ENCODE measurements at places on chromosomes 1 and 21.

- DNase-seq: no peak
Observed at GRCh38 chr1:201944639-201945038, 1.7 kb downstream of the LMOD1 start.

DNA sequence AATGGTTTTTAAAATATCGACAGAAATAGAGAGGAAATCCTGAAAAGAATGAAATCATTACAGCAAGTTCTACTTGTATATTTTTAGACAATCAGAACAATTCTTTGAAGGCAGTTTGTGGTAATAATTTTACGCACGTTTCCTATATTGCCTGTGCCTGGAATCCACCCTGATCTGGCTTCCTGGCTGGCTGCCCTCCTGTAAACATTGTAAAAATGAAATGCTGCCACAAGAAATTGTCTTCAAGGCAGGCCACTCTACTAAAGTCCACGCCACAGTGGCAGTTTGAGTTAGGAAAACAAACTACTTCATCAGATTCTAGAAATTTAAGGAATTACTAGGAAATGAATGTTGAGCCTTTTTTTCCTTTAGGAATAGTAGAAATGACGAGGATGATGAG lies 454.5 kb upstream of the NR5A2 start:
- no peak for DNase-seq

DNA sequence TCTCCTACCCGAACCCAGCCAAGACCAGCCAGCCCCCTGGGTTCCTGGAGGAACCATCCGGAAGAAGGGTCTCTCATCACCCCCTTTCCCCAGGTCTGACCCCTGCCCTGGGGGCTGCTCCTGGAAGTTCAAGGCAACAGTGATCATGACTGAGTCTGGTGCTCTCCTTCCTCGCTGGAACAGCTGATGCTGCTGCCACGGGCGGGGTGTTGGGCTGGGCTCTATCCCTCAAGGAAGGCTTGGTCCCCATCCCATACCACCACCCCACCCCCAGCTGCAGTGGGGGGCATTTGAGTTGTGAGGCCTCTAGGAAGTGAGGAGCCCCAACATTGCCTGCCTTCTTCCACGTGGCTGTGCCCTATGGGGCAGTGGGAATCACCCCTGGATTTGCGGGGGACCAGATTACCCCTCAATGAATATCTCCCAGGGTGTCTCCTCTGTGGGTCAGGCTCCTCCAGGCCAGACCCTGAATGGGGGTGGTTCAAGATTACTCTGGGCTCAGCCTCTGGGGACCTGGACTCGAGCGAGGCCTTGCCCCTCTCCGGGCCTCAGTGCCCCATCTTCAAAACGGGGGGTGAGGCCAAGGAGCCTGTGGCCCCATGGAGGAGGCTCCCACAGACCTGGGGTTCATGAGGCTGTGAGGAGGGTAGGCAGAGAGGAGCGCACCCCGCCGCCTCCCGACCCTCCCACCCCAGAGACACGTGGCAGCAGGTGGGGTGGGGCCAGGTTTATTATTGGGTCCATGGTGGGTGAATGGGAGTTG lies 2.8 kb downstream of the MASP2 start:
- DNase-seq: no peak

DNA sequence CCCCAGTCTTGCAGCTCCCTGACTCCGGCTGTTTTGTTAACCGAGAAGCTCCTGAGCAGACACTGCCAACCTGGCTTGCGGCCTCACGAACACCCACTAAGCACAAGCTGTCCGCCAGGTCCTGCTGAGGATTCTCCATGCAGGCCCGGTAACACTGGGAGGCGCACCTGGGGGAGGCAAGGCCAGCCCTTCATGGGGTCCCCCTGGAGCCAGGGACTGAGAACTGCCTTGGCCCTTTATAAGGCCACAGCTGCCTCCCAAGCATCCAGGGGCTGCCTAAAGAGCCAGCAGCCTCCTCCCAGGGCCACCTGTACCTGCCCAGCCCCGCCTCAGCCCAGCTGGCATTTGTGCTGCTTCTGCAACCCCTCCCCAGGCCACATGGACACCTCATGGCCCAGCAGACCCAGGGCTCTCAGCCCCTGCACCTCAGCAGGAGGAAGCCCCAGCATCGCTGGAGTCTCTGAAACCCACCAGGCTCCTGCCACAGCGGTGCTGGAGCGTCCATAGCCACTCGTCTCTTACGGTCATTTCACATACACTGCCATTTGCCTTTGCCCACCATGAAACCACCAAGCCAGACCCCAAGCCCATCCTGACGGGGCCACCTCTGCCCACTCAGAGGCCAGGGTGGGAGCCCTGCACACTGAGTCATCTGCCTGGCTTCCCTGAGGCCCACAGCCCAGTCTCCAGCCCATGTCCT lies 82.5 kb downstream of the NPHP4 start:
- DNase-seq: no peak

- peak; percentile 51 for DNase-seq
Observed at GRCh38 chr1:112673592-112674439, 643 bp upstream of the MOV10 start.

GRCh38 chr1:227318853-227319607 lies 738 bp upstream of the CDC42BPA start:
- peak; percentile 35 for DNase-seq

DNA sequence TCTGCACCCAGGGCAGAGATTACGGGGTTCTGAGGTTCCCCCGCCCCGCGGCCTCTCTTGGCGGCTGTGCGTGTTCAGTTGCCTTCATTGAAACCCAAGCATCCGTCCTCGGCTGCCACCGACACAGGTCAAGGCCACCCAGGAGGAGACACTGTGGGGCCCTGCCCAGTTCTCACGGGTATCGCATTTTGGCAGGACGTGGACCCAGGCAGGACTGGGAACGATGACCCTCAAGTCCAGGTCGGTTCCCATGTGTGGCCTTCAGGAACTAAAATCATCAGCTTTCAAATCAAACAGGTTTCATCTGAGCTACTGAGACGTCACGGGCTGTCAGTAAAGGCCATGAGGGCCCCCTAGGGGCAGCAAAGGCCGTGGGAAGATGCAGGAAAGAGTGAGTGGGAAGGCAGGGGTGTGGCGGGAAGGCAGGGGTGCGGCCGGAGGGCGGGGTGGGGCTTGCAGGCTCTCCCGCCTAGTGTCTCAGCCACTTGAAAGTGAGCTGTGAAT lies 7.0 kb upstream of the C1orf174 start:
- peak; percentile 47 for DNase-seq

GRCh38 chr1:180227861-180228647 lies 2.0 kb upstream of the LHX4 start:
- no peak for DNase-seq

- no peak for DNase-seq
Observed at GRCh38 chr1:212229654-212230053, 55.6 kb upstream of the PPP2R5A start.

GRCh38 chr1:161138431-161138830 lies 6.0 kb upstream of the DEDD start:
- no peak for DNase-seq

GRCh38 chr1:153796786-153797659 lies 21.8 kb downstream of the SLC27A3 start:
- DNase-seq: peak; percentile 88

DNA sequence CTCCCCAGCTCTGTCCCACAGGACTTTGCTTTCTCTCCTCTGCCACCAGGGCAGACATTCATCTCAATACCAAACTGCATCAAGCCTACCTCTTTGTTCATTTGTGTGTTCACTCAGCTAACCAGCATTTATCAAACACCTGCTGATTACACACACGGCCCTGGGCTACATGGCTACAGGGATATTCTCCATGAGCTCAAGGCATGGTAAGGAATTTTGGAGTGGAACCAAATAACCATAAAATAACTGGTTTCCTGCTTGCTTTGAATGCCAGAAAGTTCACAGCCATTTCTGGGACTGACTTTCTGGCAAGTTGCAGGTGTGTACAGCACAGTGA lies 54.6 kb downstream of the LDLRAD2 start:
- no peak for DNase-seq

All from erythroblast (primary cell).